ENCODE measurements at places on chromosomes 2 and 18.
A peak's percentile ranks its signal among the peaks of the same experiment; 100 is the strongest.

GRCh38 chr2:127561371-127561770, 25.9 kb downstream of the MYO7B start:
- no peak for DNase-seq

GRCh38 chr2:1727796-1728474, 16.4 kb downstream of the PXDN start:
- no peak for DNase-seq

DNA sequence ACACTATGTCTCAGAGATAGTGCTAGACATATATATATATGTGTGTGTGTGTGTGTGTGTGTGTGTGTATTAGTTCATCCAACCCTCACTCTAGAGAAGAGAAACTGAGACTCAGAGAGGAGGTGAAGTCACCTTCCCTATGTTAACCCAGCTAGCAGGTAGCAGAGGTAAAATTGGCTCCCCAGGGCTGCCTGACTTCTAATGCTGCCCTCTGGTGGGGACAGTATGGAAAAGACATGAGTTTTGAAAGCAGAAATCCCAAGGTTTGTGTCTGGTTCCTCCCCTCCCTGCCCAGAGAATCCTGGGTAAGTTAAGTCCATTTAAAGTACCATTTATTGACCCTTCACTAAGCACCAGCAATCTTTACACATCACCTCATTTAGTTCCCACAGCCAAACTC, 137.7 kb downstream of the THNSL2 start:
- DNase-seq, result peak; percentile 58

- DNase-seq, result no peak
Measured at GRCh38 chr2:239008677-239009588, 161.0 kb downstream of the TWIST2 start.

GRCh38 chr2:197426723-197427603, 7.9 kb downstream of the SF3B1 start:
- DNase-seq, result no peak

DNA sequence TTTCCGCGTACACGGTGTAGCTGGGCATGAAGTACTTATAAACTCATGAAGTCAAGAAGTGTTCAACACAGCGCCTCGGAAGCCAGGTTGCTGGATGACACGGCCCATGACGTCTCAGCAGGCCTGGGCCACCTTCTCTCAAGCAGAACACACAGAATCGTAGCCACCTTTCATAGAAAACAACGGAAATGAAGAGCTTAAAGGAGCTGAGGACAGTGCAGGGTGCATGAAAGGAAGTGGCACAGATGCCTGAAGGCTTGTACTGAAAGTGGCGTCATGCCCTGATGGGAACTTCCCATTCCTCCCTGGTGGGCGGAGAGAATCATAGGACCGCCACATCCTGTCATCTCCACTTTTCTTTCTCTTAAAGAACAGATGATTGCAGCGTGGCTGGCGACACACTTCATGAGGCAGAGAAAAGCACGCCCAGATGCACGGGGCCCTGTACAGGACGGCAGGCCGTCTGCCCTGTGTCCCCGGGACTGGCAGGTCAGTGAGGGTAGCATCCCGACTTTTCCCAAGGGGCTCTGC, 31.1 kb downstream of the HDAC4 start:
- DNase-seq, result no peak

DNA sequence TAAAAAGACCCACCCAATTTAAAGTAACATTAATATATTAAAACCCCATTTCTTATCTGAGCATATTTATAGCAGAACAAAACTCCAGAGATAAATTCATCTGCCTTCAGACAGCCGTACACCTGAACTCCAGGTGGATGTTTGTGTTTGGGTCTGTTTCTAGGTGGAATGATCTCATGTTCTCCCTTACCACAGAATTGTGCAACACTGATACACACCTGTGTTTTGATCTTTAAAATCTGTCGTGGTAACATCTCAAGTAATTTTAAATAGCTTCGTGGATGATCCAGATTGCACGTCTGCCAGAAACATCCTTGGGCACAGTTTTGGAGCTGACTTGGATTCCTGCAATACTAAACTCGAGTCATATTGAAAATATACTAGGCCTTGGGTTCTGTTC, 207.5 kb upstream of the FOSL2 start:
- DNase-seq, result no peak

- peak; percentile 30 for DNase-seq
Measured at GRCh38 chr18:54149078-54149697, 75.3 kb downstream of the MBD2 start.

DNA sequence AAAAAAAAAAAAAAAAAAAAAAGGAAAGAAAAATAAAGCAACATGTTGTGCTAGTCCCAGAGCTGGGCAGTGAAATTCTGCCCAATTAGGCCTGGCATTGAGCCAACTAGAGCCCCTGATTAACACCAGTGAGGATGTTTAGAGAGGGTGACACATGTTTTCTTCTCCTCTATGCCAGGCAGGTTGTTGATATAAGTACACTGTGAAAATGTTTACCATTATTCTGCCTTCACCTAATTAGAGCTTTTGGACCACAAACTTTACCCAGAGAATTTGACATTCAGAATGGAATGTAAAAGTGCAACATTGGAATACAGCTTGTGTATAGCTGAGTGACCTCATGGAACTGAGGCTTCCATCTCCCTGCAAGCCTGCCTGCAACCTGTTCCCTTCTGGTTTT, 95.9 kb upstream of the MSH2 start:
- DNase-seq, result no peak

DNA sequence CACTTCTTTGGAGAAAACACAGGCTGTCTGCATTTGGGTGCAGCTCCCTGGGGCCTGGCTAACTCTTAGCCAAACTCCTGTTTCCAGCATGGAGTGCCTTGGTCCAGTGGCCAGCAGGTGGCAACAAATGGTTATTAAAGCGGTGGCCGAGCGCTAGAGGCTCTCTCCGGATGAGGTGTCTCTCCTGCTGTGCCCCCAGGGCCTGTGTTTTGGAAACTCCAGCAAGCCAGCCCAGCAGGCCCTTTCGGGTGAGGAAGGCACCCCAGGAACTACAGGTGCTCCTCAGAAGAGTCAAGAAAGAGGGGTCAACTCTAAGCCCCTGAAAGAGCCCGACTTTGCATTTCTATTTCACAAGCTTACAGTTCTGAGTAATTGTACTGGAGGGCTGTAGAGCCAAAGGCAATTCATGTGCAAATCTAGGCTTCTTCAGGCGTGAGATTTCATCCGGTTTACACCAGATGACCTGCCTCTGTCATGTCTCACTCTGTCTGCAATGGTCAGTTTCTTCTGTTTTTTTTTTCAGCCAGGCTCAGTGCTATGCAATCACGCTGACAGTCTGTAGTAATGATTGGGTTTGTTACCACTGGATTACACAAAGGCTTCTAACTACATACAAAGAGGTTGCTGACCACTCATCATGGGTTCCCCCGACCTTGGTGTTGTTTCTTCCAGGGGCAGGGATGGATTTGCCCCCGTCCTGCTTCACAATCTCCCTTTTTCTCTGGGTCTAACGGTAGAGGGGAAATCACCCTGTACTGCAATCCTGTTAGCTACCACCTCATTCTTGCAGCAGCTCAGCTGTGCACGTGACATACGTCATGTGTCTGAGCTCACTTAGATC, 7.6 kb upstream of the CHRNA1 start:
- peak; percentile 94 for DNase-seq

DNA sequence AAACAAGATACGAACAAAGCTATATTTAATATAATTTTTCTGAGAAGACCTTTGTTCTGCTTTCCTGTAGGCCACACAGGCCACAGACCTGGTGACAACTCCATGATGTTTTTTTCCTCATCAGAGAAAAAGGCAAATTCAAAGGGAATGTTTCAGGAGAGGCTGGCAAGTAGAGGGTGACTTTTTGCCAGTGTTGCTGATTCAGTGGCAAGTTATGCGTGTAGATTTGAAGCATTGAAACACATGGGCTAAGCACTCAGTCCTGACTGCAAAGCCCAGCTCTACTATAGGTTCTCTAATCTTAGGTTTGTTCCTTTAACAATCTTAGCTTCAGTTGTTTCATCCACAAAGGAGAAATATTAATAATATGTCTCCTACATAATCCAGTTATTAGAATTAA, 499.8 kb downstream of the SUCLG1 start:
- DNase-seq, result no peak

DNA sequence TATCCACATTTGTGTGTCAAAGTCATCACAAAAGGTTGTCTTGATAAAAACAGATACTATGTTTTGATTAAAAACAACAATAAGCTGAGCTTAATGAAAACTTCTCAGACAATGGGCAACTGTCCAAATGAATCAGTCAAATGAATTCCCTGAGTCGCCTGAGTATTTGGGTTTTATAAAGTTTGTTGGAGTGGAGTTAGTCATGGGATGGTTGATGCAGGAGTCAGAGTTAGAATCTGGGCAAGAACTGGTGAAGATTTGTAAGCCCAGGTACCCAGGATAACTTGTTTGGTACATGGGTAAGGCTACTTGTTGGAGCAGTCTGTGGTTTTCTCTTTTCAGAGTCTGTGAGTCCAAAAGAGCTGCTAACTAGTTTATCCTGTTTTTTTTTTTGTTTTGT, 34.4 kb upstream of the RAPGEF4 start:
- no peak for DNase-seq

DNA sequence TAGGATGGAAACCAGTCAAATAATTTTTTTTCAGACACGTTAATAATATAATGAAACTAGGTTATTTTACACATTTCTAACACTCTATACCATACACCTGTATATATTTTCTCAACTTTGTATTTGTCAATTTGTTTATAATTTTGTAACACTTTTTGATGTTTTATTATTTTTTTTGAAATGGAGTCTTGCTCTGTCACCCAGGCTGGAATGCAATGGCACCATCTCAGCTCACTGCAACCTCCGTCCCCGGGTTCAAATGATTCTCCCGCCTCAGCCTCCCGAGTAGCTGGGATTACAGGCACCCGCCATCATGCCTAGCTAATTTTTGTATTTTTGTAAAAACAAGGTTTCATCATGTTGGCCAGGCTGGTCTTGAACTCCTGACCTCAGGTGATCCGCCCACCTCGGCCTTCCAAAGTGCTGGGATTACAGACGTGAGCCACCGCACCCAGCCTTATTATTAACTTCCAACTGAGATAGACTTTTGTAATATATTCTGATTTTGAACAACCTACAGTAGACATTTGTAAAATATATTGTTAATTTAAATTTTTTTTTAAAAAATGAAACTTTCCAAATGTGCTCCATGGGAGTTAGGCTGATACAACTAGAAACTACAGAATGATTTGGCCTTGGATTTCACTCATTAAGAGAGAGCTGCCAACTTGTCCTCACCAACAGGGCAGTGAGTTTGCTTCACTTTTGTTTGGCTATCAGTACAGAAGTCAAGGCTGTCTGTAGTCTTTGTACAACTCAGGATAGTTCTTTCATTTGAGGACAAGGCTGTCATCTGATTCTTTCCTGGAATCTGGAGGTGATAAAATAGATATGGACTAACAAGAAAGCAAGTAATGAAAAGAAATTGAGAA, 33.9 kb upstream of the COBLL1 start:
- DNase-seq, result no peak

DNA sequence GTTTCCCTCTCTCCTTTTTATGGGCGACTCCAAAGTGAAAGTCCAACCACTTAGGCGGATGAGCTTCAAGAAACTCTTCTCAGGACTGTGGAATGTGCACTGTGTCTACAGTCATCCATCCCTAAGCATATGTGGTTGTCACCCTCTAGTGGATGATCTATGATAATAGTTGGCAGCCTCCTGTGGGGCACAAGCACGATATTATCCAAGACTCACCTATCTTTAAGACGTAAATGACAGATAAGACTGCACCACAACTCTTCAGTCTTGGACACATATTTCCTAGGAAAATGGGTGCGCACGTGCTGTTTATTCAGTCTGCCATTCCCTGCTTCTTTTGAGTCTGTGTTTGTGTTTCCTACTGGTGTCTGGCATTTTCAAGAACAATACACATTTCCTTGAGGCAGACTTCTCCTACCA, 145.5 kb upstream of the CTAGE1 start:
- DNase-seq, result peak; percentile 27

- DNase-seq, result no peak
Measured at GRCh38 chr18:58128381-58129374, 84.7 kb downstream of the NEDD4L start.

- DNase-seq, result no peak
Measured at GRCh38 chr2:209610631-209611030, 161.0 kb upstream of the UNC80 start.

- no peak for DNase-seq
Measured at GRCh38 chr2:194526121-194526520, 1130.9 kb upstream of the SLC39A10 start.

GRCh38 chr18:25561918-25562317, 210.0 kb upstream of the ZNF521 start:
- DNase-seq, result peak; percentile 5

DNA sequence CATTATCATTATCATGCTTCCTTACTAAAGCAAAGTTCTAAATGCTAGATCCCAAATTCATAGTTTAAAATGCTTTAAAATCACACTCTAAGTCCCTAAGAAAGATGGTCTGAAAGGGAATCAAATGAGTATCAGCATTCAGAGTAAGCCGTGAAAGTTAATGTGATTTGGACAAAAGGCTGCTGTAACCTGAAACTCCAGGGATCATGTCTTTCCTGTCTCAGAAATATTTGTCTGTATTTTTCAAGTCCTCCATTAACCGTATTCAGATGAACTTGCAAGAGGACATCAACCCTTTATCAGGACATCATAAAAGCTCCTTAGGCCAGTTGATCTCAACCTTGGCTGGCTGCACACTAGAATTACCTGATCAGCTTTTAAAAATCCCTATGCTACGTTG, 324.3 kb upstream of the PKDCC start:
- DNase-seq, result no peak

DNA sequence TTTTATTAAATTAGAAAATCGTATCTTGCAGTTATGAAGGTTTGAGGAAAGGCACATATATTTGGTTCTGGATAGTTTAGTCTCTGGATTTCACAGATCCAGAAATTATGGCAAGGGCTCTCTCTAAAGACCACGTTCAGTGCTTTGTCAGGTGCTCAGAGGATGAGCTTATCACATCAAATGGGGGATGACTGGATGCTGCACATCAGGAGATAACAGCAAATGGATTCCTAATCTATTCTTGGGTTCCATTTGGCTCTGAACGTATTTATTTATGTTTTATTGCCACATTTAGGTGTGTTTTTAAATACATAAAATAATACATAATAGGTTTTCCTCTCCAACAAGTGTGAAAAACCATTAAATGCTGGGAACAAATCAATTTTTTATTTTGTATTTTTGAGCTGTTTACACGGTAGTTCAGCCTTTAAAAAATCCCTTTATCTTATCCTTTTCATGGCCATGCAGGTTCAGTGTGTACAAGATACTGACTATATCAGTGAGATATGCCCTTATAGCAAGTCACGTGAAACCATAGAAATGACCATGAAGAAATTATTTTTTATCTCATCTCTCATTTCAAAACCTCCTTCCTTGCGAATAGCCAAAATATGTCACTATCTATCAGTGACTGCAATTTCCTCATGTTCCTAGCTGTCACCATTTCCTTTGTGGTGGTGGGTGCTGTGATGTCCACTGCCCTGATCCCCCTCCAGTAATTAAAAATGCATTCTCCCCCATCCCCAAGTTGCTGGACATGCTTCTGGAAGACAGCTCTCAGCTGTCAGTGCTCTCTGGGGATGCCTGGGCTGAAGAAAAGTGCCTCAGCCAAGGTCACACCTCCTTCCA, 25.9 kb upstream of the CXCR4 start:
- DNase-seq, result no peak

GRCh38 chr18:58402247-58402646, 226.6 kb downstream of the ALPK2 start:
- DNase-seq, result peak; percentile 34
